Stimulated activated CD4-positive, alpha-beta T cell treated with anti-CD3 and anti-CD28 coated beads, Interleukin-12 subunit alpha, Interleukin-12 subunit beta, amount 100 ng/mL, for 4 hours (primary cell): ENCODE measurements at places on chromosomes 12 and 14.
A peak's percentile ranks its signal among the peaks of the same experiment; 100 is the strongest.

- DNase-seq, result no peak
These were observed 133.4 kb downstream of the RFLNA start for GRCh38 chr12:124428136-124428791.

GRCh38 chr14:21703357-21704326 is 30.0 kb upstream of the OR4E1 start:
- DNase-seq, result no peak

GRCh38 chr14:56855891-56856461 is 45.7 kb upstream of the OTX2 start:
- DNase-seq, result no peak

GRCh38 chr12:10247436-10248058 is 34.9 kb downstream of the GABARAPL1 start:
- DNase-seq, result no peak

GRCh38 chr14:66507181-66507721 is 696 bp upstream of the GPHN start:
- no peak for DNase-seq

GRCh38 chr12:102958830-102959176 is 1.3 kb downstream of the ASCL1 start:
- DNase-seq, result no peak

DNA sequence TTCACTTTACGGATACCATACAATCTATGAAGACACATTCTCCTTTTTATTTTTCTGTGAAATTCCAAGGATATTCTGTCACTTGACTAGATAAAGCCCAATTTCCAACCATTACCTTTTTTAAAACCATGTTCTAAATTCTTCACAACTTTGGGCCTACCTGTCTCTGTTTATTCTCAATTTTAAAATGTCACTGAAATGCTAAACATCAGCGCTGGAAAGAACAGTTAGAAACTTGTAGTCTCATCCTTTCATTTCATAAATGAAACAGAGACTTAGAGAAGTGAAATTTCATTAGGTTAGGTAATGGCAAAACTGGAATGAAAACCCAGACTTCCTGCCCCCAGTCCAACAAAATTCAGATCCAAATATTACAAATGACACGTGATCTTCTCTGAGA is 396.2 kb downstream of the CCDC91 start:
- no peak for DNase-seq

DNA sequence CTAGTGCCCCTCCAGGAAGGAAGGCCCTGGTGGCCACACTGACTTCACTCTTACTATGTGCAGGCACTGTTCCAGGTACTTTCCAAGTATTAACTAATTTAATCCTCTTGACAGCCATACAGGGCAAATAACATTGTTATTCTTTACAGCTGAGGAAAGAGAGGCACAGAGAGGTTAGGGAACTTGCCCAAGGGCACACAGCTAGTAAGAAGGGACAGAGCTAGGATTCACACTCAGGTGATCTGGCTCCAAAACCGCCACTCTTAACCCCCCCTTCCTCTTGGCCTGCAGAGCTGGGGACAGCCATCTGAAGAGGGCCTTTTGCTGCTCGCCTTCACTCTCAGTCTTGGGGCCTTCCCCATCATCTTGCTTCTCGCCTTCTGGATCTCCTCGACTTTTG is 4.0 kb downstream of the JDP2 start:
- DNase-seq, result no peak

- DNase-seq, result no peak
These were observed 127.4 kb downstream of the KTN1 start for GRCh38 chr14:55707365-55707804.

DNA sequence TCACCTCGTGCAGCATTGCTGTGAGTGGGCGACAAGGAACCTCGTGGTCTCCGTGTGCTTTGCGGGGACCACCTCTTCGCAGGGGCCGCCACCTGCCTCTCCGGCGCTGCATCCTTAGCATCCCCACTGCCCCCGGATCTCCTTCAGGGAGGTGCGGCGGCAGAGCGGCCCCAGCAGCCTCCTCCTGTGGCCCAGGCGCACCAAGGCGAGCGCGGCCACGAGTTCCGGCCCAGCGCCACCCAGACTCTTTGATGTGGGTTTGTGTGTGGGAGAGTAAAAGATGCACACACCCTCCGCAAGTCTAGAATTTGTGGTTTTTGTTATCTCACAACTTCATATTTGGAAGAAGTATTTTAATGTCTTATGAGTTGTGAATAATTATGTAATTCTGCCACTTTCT is 118.8 kb upstream of the DIO3 start:
- peak; percentile 44 for DNase-seq

DNA sequence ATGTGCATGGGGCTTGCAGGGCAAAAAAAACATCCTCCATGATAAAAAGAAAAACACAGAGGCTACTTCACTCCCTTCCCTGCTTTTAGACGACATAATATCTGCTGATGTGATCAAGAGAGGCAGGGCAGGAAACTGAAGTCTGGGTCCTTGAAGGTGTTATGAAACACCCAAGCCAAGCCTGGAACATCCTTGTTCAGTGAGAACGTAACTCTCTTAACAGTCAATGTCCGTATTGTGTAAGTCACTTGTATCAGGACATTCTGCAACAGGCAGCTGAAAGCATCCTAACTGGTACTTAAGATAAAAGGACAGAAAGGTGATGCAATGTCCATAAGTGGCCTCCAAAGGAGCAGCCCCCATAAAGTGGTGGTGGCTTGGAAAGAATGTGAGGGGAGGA is 20.0 kb downstream of the KCNK10 start:
- no peak for DNase-seq

GRCh38 chr12:57632958-57633840 is at the start of gene B4GALNT1:
TSS of gene B4GALNT1 (minus strand) at chr12:57633201. CDS start at chr12:57632132, 1,069 bp downstream.
- DNase-seq, result peak; percentile 70

GRCh38 chr14:63564318-63564717 is 21.1 kb upstream of the PPP2R5E start:
- no peak for DNase-seq
